ENCODE measurements at places on chromosomes 11 and 22.

- DNase-seq, result no peak
Observed at GRCh38 chr11:125960771-125961170, 14.9 kb downstream of the VSIG10L2 start.

- DNase-seq, result no peak
Observed at GRCh38 chr11:3201112-3201581, 17.5 kb downstream of the MRGPRG start.

GRCh38 chr22:44584256-44584902 is 86.3 kb upstream of the RTL6 start:
- DNase-seq, result peak; percentile 44

DNA sequence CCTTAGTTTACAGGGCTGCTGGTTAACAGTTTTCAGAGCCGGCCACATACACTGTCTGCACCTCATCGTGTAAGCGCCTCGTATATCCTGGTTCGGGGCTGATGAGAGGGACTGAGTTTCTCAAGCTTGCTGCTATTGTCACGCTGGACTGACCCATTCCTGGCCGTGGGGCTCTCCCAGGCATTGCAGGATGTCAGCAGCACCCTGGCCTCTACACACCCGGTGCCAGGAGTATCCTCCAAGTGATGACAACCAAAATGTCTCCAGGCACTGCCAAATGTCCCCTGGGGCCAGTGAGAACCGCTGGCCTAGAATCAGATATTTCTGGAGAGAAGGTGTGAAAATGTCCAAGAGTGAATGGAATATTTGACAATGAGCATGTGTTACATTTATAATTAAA is 82.8 kb downstream of the ST3GAL4 start:
- peak; percentile 83 for DNase-seq

GRCh38 chr22:49102367-49102766 is 725.3 kb downstream of the BRD1 start:
- DNase-seq, result no peak

GRCh38 chr11:134370526-134371435 is 39.0 kb downstream of the GLB1L2 start:
- DNase-seq, result no peak

- no peak for DNase-seq
Observed at GRCh38 chr11:19959648-19960059, 200.6 kb downstream of the DBX1 start.

- no peak for DNase-seq
Observed at GRCh38 chr11:17328871-17329494, 22.6 kb upstream of the NCR3LG1 start.

- DNase-seq, result no peak
Observed at GRCh38 chr22:48754611-48755058, 1073.0 kb downstream of the BRD1 start.

GRCh38 chr22:44525941-44526778 is 28.1 kb upstream of the RTL6 start:
- DNase-seq, result no peak
